Activated CD8-positive, alpha-beta memory T cell treated with anti-CD3 and anti-CD28 coated beads, Interleukin-2, amount 10 ng/mL, durations not matched to agents 7 days and 5 days (primary cell): ENCODE measurements at places on chromosomes 7 and 10. TPM values are rescaled to one million over a fixed set of nuclear protein-coding genes. Genes with fewer than 3 reads are reported as not detected.

DNA sequence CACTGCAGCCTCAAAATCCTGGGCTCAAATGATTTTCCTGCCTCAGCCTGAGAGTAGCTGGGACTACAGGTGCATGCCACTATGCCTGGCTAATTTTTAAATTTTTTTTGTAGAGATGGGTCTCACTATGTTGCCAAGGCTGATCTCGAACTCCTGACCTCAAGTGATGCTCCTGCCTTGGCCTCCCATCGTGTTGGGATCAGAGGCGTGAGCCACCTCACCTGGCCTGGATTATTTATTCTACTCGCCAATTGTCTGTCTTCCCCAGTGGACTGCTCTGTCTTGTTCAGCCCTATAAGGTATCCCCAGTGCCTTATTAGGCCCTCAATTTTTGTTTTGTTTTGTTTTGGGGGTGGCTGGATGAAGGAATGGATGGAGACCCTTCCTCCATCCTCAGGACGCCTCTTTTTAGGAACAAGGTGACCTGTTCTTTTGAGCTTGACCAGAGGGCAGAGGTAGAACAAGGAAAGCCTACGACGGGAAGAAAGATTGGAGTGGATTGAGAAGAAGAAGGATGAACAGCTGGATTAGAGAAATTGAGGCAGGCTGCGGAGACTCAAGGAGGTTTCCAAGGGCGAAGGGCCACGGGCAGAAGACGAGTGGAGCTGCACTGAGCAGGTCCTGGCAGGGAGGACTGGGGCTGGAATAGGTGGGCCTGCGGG lies 541 bp upstream of the DENND10 start:
- peaks cover 2% of the 10 kb centered on the region for H3K27me3 ChIP-seq
- peak overlapping the region; percentile 64 for H3K4me3 ChIP-seq
- DNase-seq: no peak

DNA sequence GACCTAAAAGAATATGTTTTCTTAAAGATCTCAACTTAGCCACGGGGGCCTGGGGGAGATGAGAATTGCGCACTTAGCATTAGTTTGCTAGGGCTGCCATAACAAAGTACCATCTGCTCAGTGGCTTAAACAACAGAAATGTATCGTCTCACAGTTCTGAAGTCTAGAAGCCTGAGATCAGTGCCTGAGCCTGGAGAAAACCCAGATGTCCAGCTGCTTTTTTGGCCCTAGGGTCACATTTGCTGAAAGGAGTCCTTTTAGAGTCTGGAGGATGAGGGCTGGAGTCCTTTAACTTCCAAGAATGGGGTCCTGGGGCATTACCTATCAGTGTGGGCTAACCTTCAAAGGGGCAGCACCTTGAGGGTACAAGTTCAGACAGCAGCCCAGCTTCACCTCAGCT lies 48.2 kb downstream of the SMURF1 start:
- DNase-seq: no peak
- H3K4me1 ChIP-seq: no peaks in the 10 kb centered on the region
- no peaks in the 10 kb centered on the region for H3K27me3 ChIP-seq
- H3K27ac ChIP-seq: no peak overlapping the region
- peaks cover 28% of the 10 kb centered on the region for H3K36me3 ChIP-seq

GRCh38 chr7:139560678-139561077 lies 37.2 kb downstream of the CLEC2L start:
- peaks cover 11% of the 10 kb centered on the region for H3K27me3 ChIP-seq
- no peak overlapping the region for H3K27ac ChIP-seq
- H3K4me1 ChIP-seq: no peaks in the 10 kb centered on the region
- no peaks in the 10 kb centered on the region for H3K36me3 ChIP-seq

DNA sequence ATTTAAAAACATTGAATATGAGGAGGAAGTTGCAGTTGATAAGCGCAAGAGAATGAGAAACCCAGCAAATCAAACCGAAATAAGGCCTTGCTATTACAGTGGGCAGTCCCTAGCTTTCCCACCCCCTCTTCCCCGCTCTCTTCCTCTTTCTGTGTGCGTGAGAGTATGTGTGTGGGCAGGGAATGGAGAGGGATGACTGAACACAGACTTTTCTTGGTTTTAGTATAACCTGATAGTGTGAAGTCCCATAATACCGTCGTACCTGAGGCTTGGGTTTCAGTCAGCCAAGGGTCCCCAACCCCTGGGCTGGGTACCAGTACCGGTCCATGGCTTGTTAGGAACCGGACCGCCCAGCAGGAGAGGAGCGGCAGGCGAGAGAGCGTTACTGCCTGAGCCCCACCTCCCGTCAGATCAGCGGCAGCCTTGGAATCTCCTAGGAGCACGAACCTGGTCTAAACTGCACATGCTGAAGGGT lies 255.3 kb downstream of the CELF2 start:
- no peak overlapping the region for H3K4me3 ChIP-seq
- H3K4me1 ChIP-seq: peaks cover 43% of the 10 kb centered on the region
- peaks cover 83% of the 10 kb centered on the region for H3K36me3 ChIP-seq
- H3K27ac ChIP-seq: peak overlapping the region; percentile 44

DNA sequence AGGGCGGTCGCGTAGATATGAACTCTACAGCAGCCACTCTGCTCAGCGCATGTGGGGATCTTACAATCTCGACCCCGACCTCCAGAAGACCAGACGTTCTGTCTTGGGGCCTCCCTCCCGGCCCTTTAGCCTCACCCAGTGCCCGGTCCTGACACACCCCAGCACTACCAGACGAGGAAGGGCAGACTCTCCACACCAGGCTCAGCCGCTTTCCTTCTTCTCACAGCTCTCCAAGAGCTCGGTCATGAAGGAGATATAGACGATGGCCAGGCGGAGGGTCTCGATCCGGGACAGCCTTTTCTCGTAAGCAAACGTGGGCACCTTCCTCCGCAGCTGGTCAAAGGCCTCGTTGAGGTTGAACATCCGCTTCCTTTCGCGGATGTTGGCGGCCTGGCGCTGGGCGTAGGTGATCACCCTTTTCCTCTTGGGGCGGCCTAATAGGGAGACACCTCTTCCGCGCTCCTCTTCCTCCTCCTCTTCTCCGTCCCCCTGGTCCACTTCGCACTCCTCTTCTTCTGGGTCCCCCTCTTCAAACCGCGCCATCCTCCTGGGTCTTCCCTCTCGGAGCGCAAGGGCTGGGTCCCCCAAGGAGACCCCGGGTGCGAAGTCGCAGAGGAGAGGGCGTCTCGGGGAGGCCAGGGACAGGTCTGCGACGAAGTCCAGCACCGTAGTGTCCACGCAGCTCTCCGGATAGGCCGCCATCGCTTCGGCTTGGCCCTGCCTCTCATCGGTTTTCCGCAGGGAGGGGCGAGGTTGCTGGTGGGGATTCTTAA lies at the start of gene FERD3L:
FERD3L (minus strand) TSS at position 761 of the 773 bp plus-strand sequence; CDS start at position 702, 59 bp downstream.
- no peak for DNase-seq
- H3K36me3 ChIP-seq: peaks cover 2% of the 10 kb centered on the region
- no peaks in the 10 kb centered on the region for H3K4me1 ChIP-seq
- peaks cover 40% of the 10 kb centered on the region for H3K27me3 ChIP-seq
- no peak within 1 kb of the TSS for H3K4me3 ChIP-seq
- H3K27ac ChIP-seq: no peak within 1 kb of the TSS

DNA sequence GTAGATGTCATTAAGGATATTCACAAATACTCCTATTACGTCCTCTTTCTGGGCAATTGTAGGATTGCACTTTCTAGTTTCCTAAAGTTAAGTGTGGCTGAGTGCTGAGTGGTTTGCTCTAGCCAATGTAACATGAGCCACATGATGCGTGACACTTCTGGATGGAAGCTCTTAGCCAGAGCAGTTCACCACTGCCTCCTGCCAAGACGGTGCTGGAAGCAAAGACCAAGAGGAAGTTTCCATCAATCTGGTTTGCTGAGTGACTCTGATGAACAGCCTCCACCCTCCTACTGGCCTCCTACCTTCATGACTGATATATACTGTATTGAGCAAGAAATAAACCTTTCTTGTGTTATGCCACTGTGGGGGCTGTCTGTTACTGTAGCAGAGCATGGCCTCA lies 318.1 kb downstream of the KCNMA1 start:
- no peaks in the 10 kb centered on the region for H3K4me1 ChIP-seq
- H3K4me3 ChIP-seq: no peak overlapping the region
- H3K27me3 ChIP-seq: no peaks in the 10 kb centered on the region

- no peak overlapping the region for H3K4me3 ChIP-seq
- no peak overlapping the region for H3K27ac ChIP-seq
- peaks cover 9% of the 10 kb centered on the region for H3K4me1 ChIP-seq
- DNase-seq: no peak
These were observed 9.5 kb upstream of the IDI2 start for GRCh38 chr10:1035201-1035600.

DNA sequence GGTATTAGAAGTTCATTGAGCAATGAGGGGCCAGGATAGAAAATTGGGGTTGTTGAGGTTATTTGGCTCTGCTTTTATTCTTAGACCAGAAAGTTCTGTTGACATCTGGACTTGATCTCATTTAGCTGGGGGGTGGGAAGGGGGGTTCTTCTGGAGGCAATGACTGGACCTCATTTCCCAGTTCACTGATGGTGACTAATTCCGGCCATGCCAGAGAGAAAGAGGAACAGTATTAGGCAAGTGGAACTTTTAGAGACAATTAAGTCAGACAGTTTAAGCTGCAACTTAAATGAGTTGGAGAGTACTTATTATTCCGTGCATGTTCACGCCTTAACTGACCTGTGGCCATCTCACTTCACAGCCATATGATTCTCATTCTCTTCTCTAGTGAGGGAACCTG lies 512.5 kb downstream of the REEP3 start:
- H3K36me3 ChIP-seq: no peaks in the 10 kb centered on the region
- no peak overlapping the region for H3K27ac ChIP-seq
- H3K4me1 ChIP-seq: no peaks in the 10 kb centered on the region
- H3K4me3 ChIP-seq: no peak overlapping the region
- DNase-seq: no peak

- no peak overlapping the region for H3K27ac ChIP-seq
- no peaks in the 10 kb centered on the region for H3K36me3 ChIP-seq
- peaks cover 50% of the 10 kb centered on the region for H3K27me3 ChIP-seq
- no peak overlapping the region for H3K4me3 ChIP-seq
- H3K4me1 ChIP-seq: no peaks in the 10 kb centered on the region
- DNase-seq: no peak
These were observed 567 bp upstream of the EPO start for GRCh38 chr7:100719523-100720278.

GRCh38 chr7:138662991-138663320 lies 38.2 kb downstream of the SVOPL start:
- no peak overlapping the region for H3K27ac ChIP-seq
- peaks cover 53% of the 10 kb centered on the region for H3K27me3 ChIP-seq
- H3K4me1 ChIP-seq: peaks cover 9% of the 10 kb centered on the region
- no peaks in the 10 kb centered on the region for H3K36me3 ChIP-seq

DNA sequence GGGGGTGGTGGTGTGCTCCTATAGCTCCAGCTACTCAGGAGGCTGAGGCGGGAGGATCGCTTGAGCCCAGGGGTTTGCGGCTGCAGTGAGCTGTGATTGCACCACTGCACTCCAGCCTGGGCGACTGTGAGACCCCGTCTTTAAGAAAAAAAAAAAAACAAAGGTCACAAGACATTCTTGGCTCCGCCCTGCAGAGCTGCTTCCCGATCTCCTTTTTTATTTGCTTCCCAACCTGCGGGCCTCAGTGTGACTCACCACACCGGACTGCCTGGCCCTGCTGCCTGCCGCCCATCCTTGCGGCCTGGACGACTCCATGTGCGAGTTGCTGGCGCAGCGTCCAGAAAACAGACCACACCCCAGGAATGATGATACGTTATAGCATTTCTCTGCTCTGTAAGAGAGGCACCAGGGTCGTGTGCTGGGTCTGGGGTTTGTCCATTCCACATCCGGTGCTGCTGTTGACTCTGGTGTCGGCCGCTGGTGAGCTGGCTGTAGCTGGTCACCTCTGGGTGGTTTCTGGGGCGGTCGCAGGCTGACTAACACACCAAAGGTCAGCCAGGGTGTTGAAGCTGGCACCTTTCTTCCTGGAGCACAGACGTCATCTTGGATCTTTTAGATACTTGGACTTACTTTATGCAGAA lies 123.6 kb downstream of the TCF7L2 start:
- no peaks in the 10 kb centered on the region for H3K4me1 ChIP-seq
- no peaks in the 10 kb centered on the region for H3K36me3 ChIP-seq
- H3K27ac ChIP-seq: no peak overlapping the region

- H3K27me3 ChIP-seq: peaks cover 44% of the 10 kb centered on the region
- H3K27ac ChIP-seq: no peak overlapping the region
- no peak overlapping the region for H3K4me3 ChIP-seq
- no peaks in the 10 kb centered on the region for H3K36me3 ChIP-seq
- DNase-seq: no peak
These were observed 411.7 kb upstream of the MKI67 start for GRCh38 chr10:128537834-128538330.

The SLC18A3 gene
- not detected for total RNA-seq

The KLF14 gene
- total RNA-seq: not detected

The HOXA1 gene
- total RNA-seq: 0.76 TPM

The NKX2-3 gene
- not detected for total RNA-seq

The BICC1 gene
- 0.14 TPM for total RNA-seq

The PRKCQ gene
- total RNA-seq: 58.7 TPM

The OGDHL gene
- 0.35 TPM for total RNA-seq
